ENCODE measurements at places on chromosomes 2 and 18.

DNA sequence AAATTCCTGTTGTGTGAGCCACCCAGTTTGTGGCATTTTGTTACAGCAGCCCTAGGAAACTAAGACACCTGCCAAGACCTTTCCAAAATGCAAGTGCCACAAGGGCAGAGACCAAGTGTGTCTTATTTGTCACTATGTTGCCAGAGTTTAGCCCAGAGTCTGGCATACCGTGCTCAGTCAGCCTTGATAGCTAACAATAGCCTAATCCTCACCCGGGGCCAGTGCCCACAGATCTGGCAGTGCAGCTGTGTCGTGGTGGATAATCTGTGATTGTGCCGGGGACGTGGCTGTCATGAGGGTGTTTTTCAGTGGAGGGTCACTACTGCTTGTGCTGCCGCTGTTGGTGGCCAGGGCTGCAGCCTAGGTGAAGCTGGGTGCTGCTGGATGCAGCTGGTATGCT lies 53.5 kb downstream of the MEP1B start:
- no peak for DNase-seq

GRCh38 chr18:74533666-74534065 lies 634 bp upstream of the CNDP1 start:
- DNase-seq = no peak

DNA sequence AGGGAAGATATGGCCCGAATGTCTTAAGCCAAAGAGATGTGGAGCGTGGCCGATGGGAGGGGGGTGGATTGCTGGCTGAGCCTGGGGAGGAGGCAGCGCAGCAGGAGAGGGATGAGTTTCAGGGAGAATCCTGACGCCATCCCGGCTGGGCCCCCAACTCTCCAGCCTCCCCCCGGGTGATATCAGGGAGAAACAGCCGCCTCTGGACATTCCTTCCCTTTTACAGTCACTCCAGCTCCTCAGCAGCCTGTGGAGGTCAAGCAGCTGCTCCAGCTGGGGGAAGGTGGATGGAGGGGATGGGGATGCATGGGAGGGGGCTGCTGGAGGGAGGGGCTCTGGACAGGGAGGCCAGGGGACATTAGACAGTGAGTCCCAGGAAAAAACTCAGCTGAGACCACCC lies 9.5 kb upstream of the DES start:
- no peak for DNase-seq

DNA sequence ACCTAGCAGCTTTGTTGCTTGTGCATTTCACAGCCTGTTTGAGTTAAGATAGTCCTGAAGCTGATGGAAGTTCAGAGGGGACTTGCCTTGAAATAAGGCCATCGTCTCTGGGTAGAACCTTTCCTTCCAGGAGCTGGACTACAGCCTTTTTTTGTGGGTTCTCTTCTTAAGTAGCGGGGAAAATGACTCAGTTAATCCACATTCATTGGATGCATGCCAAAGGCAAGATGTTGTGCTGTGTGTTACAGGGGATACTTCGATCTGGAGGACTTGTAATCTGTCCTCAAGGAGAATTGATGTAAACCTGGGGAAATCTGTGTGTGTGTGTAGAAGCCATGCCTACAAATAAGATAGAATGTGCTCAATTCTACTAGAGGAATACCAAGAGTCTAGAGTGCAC lies 46.8 kb downstream of the RPIA start:
- peak; percentile 19 for DNase-seq

GRCh38 chr18:12862874-12863482 lies 21.1 kb downstream of the PTPN2 start:
- DNase-seq = no peak

GRCh38 chr2:140895378-140895777 lies 1235.4 kb downstream of the LRP1B start:
- DNase-seq = no peak
